Activated T-helper 9 cell treated with anti-CD3 and anti-CD28 coated beads, Interleukin-2, amount 50 U/mL, for 16 hours (primary cell): ENCODE measurements at places on chromosomes 11 and 22.

GRCh38 chr11:80495116-80495515, 1054.3 kb upstream of the TENM4 start:
- DNase-seq = no peak

DNA sequence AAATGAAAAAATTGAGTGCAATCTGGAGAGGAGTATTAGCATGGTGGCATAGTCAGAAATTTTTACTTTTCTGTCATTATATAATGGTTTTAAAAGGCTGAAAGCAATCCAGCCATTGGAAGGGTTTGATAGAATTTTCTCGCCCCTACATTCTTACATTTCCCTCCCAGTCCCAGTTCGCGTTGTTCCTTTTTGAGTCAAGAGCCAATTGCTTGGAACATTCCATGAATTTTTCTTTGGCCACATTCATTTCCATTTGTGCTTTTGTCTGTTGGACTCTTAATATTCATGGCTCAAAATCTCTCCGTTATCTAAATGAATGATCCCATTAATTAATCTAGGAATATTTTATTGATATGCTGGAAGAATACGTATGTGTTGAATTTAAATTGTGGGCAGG, 66.0 kb downstream of the GRK3 start:
- no peak for DNase-seq

GRCh38 chr11:35943309-35943708, 553 bp upstream of the LDLRAD3 start:
- no peak for DNase-seq

DNA sequence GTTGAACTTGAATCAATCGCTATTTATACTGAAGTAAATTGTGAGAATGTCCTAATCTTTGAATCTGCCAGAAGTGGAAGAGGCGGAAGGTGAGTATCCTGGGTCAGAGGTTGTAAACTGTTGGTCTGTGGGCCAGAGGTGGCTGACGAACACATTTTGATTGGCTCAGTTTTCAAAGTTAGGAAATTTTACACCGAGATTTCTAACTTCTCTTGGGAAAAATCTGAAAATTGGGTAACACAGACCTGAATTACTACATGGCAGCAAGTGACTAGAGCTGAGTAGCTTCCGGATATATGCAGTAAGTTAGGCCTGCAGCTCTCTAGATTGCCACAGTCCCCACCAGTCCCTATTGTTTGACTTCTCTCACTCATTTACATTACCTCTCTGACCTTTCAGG, 56.8 kb upstream of the ALKBH3 start:
- DNase-seq = no peak

DNA sequence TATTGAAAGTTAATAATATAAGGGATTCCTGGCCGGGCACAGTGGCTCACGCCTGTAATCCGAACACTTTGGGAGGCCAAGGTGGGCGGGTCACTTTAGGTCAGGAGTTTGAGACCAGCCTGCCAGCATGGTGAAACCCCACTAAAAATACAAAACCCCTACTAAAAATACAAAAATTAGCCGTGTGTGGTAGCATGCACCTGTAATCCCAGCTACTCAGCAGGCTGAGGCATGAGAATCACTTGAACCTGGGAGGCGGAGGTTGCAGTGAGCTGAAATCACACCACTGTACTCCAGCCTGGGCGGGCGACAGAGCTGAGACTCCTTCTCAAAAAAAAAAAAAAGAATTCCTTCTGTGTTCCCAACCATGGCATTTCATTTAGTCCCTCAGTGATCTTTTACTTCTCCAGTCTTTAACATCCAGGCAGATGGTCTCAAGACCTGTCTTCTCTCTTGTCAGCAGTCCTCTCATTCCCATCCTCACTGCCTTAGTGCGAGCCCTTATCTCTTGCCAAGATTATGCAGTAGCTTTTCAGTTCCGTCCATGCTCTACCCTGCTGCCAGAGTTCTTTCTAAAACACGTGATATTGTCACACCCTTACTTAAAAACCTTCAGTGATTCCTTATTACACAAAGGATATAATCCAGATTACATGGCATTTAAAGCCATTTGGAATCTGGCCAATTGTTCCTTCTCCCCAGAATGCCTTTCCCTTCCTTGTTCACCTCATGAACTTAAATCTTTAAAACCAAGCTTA, 17.9 kb downstream of the RTN3 start:
- DNase-seq = no peak

DNA sequence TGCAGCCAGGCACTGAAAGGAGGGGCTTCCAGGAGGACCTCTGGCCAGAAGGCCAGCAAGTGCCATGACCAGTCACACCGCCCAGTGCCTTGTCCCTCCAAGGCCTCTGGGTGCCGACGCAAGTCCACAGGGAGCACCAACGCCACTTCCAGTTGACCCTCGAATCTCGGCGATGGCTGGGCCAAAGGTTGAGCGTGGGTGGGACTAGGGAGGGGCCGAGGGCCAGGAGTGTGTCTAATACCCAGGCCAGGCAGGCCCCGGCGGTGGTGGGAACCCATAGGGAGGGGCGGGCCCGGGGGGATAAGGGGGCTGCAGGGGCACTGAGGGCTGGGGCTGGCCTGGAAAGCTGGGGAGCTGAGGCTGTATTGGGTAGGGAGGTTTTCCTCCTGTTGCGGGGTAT, 29.3 kb downstream of the CD5 start:
- DNase-seq = no peak

GRCh38 chr11:120932305-120932915, 91.5 kb upstream of the TBCEL start:
- DNase-seq = no peak
